Left renal cortex interstitium (tissue), 4 donors: ENCODE measurements at places on chromosomes 3 and 15. TPM values are rescaled to one million over a fixed set of nuclear protein-coding genes. Genes with fewer than 3 reads are reported as not detected.

ATP13A4 gene
- polyA plus RNA-seq, result 2.4 TPM

ASB14 gene
- 1.2 TPM for polyA plus RNA-seq

CHRD gene
- 15.0 TPM for polyA plus RNA-seq

FETUB gene
- polyA plus RNA-seq, result 0.48 TPM

DNA sequence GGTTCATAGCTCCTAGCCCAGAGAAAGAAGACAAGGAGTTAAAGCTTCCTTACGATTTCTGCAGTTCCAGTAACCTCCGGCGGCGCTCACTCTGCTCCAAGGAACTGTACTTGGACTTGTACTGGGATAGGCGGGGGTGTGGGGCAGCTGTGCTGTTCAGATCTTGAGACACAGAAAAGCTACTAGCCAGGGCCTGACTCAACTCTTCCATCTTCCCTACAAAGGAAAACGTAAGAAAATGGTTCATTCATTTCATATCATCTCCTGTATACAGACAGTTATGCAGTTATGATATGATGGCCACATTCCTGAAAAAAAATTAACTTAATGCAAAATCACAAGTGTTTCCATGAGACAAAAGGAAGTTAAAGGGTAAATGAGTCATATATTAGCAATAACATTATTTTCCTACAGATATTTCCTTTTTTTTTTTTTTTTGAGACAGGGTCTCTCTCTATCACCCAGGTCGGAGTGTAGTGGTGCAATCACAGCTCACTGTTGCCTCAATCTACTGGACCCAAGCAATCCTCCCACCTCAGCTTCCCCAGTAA lies 4.6 kb downstream of the SNUPN start:
- no peak for DNase-seq

DNA sequence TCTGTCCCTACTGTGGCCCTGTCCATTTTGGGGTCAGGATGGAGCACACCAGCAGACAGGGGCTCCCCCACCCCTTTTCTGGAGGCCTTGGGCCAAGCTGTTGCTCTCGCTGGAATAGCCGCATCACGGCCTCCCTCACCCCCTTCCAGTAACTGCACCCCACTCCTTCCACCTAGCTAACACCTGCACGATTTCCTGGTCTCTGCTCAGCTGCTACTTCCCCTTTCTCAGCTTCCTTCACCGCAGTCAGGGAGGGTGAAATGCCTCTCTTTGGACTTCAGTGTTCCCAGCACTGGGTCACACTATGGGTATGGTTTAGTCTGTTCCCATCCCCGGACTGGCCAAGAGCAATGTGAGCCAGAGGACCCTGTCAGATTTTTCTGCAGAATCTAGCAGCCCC lies 400.2 kb downstream of the MCTP2 start:
- no peak for DNase-seq

DNA sequence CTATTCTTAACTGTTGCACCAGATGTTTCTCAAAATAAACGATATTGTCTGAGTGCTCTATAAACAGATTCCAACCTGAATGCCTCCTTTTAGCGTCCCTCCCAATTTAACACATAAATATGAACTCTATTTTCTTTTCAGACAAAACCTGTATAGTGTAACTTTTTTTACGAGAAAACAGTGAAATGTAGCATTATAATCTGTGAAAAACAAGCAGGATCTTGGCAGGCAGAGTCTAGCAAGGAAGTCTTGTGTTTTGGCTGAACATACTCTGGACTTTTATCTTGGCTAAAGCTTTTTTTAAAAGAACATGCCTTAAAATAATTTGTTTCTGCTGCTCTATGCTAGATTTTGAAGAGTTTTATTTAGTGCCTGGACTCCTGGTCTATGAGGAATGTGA lies 150.5 kb downstream of the ROBO2 start:
- no peak for DNase-seq

GRCh38 chr3:57701781-57702180 lies 8.9 kb upstream of the DENND6A start:
- no peak for DNase-seq

DNA sequence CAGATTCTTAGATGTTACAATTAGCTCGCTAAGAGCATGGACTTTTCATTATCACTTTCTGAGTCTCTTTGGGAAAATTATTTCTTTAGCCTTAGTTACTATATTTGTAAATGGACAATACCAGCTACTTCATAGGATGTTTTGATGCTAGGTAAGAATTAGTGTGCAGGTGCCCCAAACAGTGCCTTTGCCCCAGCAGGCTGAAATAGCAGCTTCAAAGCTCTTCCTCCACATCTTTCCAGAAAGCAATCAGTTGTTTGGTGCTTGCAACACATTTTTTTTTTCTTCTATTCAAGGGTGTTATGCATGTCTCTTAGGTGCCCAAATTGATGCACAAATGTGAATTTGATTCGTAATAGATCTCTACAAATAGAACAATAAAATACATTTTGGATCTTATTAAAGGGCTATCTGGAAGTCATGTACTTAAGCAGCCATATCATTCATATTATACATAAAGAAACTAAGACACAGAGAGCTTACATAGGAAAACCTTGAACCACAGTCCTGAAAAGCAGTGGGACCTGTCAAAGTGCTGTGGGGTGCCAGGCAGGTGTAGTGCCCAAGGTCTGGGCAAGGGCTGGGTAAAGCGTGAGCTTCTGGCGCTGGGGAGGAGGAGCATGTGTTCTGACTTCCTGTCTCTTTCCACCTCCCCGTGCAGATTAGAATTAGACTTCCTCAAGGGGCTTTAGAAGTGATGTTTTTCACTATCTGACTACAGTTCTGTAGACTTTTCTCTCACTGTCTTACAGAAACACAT lies 62.9 kb downstream of the FNDC3B start:
- DNase-seq, result no peak

- DNase-seq, result no peak
Observed at GRCh38 chr3:99498550-99499234, 139.7 kb upstream of the COL8A1 start.

- no peak for DNase-seq
Observed at GRCh38 chr3:153768561-153769469, 352.4 kb upstream of the ARHGEF26 start.

GRCh38 chr15:35863655-35864054 lies 317.7 kb upstream of the DPH6 start:
- no peak for DNase-seq

DNA sequence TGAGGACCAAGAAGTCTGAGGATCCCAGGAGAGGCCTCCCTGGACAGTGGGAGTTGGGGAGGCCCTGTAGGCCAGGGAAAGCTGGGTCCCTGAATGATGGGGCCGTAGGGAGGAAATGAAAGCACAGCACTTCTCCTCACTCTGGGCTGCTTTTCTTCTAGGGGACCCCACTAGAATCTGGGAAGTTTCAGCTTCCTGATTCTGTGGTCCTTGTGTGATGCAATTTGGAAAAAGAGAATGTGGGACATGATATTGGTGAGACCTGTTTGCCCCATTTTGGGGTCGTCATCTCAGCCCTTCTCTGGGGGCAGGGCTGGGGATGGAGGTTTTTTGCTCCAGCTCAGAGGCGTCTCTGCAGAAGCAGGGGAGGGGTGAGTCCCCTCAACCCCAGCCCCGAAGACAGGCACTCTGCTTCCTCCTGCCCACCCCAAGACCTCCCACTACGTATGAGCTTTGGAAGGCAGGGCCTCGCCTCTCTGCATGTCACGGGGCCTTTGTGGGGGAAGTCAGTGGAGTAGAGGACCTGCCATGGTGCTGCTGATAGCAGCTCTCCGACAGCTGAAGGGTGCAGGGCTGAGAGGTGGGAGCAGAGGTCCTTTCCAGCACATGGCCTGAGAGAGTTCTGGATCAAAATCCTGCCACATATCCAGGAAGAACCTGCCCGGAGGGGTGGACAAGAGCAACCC lies 1.5 kb upstream of the SNX22 start:
- no peak for DNase-seq

DNA sequence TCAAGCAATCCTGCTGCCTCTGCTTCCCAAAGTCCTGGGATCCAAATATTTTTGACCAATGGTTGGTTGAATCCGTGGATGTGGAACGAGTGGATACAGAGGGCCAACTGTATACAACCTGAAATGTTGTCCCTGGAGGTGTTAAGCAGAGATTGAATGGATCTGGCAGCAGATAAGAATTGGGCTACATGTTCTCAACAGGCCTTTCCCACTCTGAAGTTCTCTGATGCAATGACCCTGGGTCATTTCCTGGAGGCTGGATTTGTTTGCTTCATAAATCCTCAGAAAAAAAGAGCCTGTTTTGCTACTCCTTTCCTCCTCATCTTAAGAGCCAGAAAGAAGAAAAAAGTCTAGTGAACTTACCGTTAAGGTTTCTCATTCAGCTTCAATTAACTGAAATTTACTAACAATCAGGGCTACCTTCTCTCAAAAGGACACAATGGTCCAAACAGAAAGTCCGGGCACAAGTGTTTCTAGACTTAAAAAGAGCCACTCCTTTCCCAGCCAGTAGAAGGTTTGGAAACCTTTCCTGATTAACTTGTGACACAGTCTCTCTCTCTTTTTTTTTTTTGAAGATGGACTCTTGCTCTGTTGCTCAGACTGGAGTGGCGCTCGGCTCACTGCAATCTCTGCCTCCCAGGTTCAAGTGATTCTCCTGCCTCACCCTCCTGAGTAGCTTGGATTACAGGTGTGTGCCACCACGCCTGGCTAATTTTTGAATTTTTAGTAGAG lies 6.5 kb downstream of the ARHGEF3 start:
- DNase-seq, result no peak
